ENCODE measurements at places on chromosomes 11 and 22. TPM values are rescaled to one million over a fixed set of nuclear protein-coding genes. Genes with fewer than 3 reads are reported as not detected.

Gene CCDC116
- total RNA-seq: 0.51 TPM

Gene GAB4
- not detected for total RNA-seq

Gene STIM1
- 129 TPM for total RNA-seq

Gene SGSM1
- total RNA-seq: 0.14 TPM

Gene A4GALT
- total RNA-seq: not detected

Gene SCGB2A2
- not detected for total RNA-seq

Gene GAL3ST1
- 1.1 TPM for total RNA-seq

Gene SLC17A6
- total RNA-seq: not detected

Gene MYO7A
- 0.42 TPM for total RNA-seq

Gene SLC22A25
- total RNA-seq: not detected

Gene SMCO4
- total RNA-seq: 36.1 TPM

Gene CYP2D6
- 6.8 TPM for total RNA-seq

Gene OR51A2
- total RNA-seq: not detected

Gene CEP164
- 32.5 TPM for total RNA-seq

Gene SLC22A6
- total RNA-seq: not detected

Gene APOA5
- not detected for total RNA-seq

Gene RFPL2
- total RNA-seq: 0.50 TPM

Gene FAM181B
- total RNA-seq: not detected

Gene OR52H1
- total RNA-seq: not detected

Gene RASGRP2
- 18.8 TPM for total RNA-seq

Gene C11orf87
- not detected for total RNA-seq

Gene MMP27
- total RNA-seq: not detected

Gene SIRT3
- total RNA-seq: 39.0 TPM

Gene OR51B2
- not detected for total RNA-seq

Gene CDC42BPG
- 1.5 TPM for total RNA-seq

Gene TMEM258
- total RNA-seq: 169 TPM

Gene LSP1
- total RNA-seq: 312 TPM

Gene CNTN5
- not detected for total RNA-seq

Gene MRGPRF
- not detected for total RNA-seq

Gene RCOR2
- 0.96 TPM for total RNA-seq

Gene WNT11
- total RNA-seq: 0.16 TPM

Gene EXT2
- 26.6 TPM for total RNA-seq

Gene GP1BB
- total RNA-seq: 0.17 TPM

Gene ADAMTS8
- not detected for total RNA-seq
